ENCODE measurements at places on chromosomes 6 and 20.

DNA sequence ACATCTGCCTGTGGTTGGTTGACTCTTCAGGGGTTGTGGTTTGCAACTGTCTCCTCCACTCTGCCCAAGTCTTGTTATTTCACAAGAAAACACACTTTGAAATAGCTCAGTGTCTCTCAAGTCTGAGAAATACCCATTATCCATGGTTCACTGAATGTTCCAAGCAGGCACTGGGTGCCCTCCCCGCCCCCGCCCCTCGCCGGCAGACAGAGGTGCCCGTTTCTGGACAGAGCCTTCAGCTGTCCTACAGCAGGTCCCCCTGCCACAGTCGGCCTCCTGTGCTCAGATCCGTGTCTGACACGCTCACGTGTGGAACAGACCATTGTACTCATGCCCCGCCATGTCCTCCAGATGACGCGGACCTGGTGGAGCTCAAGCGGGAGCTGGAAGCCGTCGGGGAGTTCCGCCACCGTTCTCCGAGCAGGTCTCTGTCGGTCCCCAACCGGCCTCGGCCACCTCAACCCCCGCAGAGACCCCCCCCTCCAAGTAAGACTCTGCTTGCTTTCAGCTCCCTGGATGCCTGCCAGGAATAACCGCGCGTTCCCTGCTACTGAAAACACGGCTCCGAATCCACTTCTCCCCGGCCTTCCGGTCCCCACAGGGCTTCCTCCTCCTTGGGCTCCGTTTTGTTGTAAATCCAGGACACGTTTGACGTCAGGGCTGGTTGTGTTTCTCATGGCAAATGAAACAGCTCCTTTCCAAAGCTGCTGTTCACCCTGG, 81.4 kb downstream of the SERAC1 start:
- DNase-seq = peak; percentile 29

- peak; percentile 44 for DNase-seq
These were observed 698.8 kb downstream of the DHX35 start for GRCh38 chr20:39660965-39661364.

GRCh38 chr6:43509984-43510826, at the start of gene LRRC73:
Gene LRRC73 (minus strand): TSS chr6:43510346. CDS start chr6:43509785, 561 bp downstream.
- peak; percentile 43 for DNase-seq

GRCh38 chr20:3473324-3473723, 2.5 kb downstream of the ATRN start:
- no peak for DNase-seq

- DNase-seq = no peak
These were observed 21.5 kb upstream of the GTSF1L start for GRCh38 chr20:43748274-43748673.

GRCh38 chr6:117169781-117170281, 95.5 kb upstream of the VGLL2 start:
- no peak for DNase-seq
